Activated naive CD4-positive, alpha-beta T cell treated with anti-CD3 and anti-CD28 coated beads, Interleukin-2, amount 50 U/mL, for 72 hours (primary cell): ENCODE measurements at places on chromosomes 7 and 10. TPM values are rescaled to one million over a fixed set of nuclear protein-coding genes. Genes with fewer than 3 reads are reported as not detected.
A peak's percentile ranks its signal among the peaks of the same experiment; 100 is the strongest.

DNA sequence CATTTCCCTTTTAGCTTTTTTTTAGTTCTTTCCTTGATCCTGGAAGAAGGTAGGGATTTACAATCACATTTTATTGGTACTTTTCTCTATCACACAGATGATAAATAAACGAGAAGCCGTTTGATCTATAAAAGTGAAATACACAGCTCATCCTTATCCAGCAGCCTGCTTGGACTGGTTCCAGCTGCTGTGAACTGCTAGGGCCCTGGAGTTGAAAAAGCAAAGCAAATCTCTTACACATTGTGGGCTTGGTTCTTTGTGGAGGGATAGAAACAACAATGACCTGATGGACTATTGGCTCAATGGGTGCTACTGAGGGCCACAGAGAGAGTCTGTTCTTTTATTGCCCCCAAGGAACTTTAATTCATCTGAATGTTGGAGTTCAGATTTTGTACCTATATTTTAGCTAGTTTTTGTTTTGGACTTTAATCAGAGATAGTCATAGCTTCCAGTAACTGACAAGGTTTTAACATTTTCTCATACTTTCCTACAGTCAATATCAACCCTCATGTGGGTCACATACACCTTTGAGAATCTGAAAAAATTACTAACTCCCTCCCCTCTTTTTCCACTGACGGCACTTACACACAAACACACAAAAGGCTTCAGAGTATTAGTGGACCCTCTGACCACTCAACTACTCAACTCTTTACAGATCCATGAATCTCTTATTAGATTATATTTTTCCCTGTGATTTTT, 91.6 kb upstream of the CCDC6 start:
- no peak for DNase-seq

DNA sequence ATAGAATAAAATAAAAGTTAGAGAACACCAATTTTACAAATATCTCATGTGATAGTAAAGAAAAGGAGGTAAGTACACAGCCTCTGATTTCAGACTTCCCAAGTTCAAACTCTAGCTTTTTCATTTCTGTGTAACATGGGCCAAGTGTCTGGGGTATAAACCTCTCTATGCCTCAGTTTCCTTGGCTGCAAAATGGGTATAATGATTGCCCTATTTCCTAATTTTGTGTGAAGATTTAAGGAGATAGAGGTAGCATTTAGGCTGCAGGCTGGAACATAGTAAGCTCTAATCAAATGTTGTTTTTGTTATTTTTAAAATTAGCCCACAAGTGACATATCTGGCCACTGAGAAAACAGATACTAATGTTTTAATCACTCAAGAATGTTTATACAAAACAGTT, 26.1 kb upstream of the EPC1 start:
- no peak for DNase-seq

- no peak for DNase-seq
Measured at GRCh38 chr7:112084520-112084971, 121.7 kb downstream of the DOCK4 start.

- DNase-seq, result no peak
Measured at GRCh38 chr10:20380401-20380800, 516.7 kb downstream of the NEBL start.

UNCX gene
- not detected for total RNA-seq

- peak; percentile 80 for DNase-seq
Measured at GRCh38 chr10:14648005-14648765, 126.5 kb downstream of the FAM107B start.

DNA sequence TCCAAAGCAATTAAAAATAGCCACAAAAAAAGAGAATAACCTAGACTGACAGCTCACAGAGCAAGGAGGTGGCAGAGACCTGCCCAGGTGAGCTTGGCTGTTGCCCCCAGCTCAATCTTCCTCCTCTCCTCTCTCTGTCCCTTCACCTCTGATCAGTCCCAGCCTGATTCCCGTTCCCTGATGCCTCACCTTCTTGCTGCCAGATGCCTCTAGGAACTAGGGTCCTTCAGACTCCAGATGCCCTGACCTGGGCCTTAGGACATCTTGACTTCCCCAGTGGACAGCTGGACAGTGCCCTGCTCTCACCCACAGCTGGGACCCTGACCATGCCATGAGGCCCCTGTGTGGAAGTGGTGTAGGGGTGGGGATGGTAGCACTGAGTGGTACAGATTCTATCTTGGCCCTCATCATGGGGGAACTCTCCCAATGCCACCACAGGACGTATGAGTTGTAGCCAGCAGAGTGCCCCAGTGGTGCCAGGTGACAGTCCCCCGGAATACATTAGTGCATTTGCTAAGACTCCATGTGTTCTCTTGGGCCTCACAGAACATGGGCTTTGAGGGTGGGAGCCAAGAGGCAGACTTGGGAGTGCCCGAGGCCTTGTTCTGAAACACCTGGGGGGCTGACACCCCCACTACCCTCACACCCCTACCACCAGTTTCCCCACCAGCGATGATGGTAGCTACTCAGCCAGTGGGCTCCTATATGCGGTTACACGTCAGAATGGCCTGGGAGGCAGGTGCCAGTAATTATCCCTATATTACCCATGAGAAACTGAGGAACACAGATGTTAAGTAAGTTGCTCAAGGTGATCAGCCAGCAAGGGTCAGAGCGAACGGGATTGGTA, 2.0 kb downstream of the DEPP1 start:
- no peak for DNase-seq

DNA sequence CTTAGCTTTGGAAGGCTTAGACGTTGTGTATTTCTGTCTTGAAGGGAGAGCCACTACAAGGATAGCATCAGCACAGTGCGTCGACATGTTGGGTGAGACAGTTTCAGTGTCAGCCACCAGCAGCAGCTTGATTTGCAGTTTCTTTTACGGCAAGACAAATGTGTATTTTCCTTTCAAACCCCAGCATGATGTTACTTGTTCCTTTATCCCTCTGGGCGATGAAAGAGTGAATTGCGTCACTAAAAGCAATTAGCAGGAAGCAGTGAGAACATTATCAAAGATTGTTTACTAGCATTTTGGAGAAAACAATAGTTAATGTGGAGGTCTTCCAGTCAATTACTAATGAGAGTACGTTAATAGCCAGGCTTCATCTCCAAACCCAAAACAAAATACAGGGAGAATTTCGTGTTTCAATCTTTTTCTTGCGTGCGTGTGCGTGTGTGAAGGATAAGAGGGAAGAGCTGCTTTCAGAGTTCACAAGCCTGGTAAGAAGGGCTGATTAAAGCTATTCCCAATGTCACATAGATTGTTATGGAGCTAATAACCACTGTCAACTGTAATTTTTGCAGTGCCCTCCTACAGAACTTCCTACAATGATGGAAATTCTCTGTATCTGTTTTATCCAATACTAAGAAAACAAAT, 157.1 kb upstream of the AOAH start:
- no peak for DNase-seq

- no peak for DNase-seq
Measured at GRCh38 chr7:91655656-91656055, 224.8 kb downstream of the MTERF1 start.

DNA sequence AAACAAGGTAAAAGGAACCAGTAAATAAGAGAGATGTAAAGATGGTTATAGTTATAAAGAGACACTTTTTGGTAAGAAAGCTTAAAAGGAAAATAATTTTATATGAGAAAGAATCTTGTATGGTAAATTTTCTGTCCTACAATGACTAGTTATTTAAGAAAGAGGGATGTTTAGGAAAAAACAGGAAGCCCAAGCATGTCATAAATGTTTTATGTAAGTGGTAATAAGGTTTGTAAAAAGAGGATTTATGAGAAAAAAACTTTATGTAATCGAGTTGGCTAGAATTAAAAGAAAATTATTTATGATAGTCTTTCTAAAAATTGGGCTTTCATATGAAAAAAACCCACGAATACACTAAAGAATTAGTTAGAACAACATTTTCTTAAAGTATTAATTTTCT, 34.2 kb upstream of the CREB3L2 start:
- no peak for DNase-seq

GRCh38 chr7:111987886-111988285, 218.3 kb downstream of the DOCK4 start:
- no peak for DNase-seq

- DNase-seq, result no peak
Measured at GRCh38 chr7:28688651-28689050, 269.5 kb downstream of the TRIL start.

NXPH1 gene
- not detected for total RNA-seq

GRCh38 chr10:89438525-89438924, 24.2 kb downstream of the IFIT5 start:
- no peak for DNase-seq
